AML-193 (cell line): ENCODE measurements at places on chromosomes 3 and 15.

- no peak for DNase-seq
These were observed 208.6 kb downstream of the GAP43 start for GRCh38 chr3:115831864-115832263.

- DNase-seq = no peak
These were observed 58.5 kb downstream of the ST6GAL1 start for GRCh38 chr3:186988806-186989205.

GRCh38 chr15:35306361-35306981, 221.4 kb upstream of the NANOGP8 start:
- no peak for DNase-seq

- no peak for DNase-seq
These were observed 83.8 kb downstream of the PRICKLE2 start for GRCh38 chr3:64141476-64141875.

DNA sequence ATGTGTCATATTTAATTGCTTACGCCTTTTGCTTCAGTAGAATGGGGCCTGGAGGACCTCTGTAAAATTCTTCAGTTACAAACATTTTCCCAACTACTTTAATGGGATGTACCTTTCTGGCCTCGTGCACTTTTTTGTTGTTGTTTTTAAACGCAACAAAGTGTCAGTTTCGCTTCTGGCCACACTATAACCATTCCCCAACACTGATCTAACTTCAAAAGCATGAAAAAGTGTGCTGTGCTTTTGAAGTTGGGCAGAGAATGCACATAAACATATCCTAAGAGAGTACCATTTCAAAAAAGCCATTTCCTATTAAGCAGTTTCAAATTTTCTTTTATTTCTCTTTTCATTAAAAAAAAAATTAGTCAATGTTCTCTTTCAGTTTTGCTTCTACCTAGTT, 435.8 kb downstream of the CNTN6 start:
- DNase-seq = no peak

GRCh38 chr15:85840079-85840801, 45.5 kb upstream of the KLHL25 start:
- peak; percentile 68 for DNase-seq

DNA sequence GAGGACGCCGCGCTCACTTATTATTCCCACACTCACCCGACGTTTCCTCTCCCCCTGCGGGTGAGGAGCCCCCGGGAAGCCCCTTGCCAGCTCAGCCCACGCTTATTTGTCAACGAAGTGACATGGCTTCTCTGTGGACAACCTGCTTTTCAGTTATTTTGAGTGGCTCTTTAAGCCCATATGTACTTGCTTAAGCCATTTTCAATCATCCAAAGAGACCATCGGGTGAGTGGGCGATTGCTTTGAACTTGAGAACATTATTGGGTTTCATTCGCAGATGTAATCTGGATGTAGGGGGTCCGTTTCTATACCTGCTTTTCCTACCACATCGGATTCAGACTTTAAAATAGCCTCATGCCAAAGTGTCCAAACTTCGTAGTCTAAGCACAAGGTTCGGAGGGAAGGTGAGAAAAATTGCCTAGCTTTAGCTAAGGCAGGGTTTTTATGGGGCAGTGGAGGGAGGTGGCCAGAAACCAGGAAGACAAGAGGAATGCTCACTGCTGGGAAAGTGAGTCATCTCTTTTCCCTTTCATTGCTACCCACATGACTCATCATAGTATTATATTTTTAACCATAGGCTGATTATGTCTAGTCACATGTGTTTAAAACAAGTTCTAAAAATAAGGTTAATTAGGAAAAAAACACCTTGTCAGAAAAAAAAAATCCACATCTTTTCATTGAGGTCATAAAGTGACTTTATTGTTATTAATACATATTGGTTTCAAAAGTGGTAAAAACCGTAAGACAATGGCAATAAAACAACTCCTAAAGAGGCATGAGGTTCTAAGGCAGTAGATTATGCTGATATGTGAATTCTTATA, 773.1 kb upstream of the NR2F2 start:
- DNase-seq = no peak

DNA sequence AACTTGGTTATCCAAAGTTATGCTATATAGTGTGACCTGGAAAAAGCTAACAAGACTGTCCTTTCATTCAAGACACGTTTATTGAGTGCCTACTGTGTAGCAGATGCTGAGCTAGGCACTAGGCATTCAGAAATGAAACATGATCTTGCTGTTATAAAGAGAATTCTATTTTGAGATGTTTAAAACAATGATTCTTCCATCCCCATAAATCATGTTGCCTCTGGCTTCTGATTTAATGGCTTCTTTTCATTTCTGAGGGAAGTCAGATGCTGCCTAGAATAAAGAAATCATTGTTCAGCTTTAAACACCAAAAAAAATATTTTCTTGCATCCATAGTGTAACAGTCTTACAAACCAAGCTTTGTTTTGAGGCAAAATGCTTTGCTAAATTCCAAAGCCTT, 620.9 kb upstream of the UBE2E2 start:
- no peak for DNase-seq

DNA sequence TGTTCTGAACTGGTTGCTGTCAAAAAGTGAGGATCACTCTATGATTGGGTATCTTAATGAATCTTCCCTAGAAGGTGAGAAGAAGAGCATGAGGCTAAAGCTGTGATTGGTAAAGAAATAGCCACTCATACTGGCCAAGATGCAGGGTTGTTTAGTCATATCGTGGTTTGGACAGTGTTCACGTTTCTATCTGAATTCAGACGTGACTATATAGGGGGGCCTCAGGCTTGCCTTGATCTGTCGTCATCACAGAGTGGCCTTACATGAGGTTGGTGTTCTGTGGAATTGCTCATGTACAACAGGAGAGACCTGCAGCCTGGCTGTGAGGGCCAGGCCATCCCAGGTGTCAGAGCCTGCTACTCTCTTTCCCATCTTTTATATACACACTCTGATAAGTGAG, 12.4 kb downstream of the RTP2 start:
- DNase-seq = no peak

DNA sequence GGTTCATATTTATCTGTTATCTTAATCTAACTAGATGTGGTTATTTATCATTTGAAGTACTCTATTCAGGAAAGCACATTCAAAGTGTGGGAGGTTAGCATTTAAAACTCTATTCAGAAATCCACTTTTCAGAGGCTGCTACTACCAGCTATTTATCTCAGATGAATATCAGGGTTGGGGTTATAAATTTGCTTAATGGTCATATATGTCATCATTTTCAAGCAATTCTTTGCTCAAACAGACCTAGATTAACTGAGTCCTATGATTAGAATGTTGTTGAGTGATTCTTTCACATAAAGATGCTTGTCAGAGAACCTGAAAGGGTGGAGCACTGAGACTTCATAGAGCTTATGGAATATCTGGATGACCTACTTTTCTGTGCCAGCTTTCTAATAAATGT, 436.9 kb upstream of the TGFBR2 start:
- no peak for DNase-seq

- no peak for DNase-seq
These were observed 309.2 kb downstream of the PDCD6IP start for GRCh38 chr3:34107669-34108068.

- DNase-seq = no peak
These were observed 358.3 kb upstream of the CBLB start for GRCh38 chr3:106227068-106227467.

DNA sequence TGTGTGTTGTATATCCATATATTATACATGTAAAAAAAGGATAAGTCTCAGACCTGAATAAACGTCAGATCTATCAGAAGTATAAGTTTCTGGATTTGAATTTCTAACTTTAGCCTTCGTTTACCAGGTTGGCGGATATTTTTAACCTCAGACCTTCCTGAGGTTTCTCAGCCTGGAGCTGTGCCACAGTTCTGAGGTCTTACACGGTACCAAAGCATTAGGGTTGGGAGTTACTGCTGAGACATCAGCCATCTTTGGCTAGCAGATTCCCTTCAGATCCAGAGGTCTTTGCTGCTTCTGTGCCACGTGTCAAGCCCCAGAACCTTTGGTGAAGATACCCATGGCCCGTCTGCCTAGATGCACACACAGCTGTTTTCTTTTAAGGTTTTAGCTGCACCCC, 84.7 kb downstream of the PPP2R3A start:
- no peak for DNase-seq

DNA sequence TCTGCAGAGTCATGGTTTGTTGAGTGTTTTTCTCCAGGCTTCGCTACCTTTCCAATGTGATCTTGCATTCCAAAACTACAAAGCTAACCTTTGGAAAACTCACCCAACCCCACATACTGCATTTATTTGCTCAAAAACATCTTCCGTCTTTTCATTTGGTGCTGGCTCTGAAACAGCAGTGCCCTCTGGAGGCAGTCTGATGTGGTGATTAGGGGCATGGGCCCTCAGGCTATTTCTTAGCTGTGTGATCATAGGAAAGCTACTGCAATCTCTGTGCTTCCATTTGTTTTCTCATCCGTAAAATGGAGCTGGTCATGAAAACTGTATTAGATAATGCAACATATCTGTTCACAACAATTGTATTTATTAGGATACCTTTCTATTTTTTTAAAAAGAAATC, 47.0 kb downstream of the MTHFS start:
- peak; percentile 36 for DNase-seq

DNA sequence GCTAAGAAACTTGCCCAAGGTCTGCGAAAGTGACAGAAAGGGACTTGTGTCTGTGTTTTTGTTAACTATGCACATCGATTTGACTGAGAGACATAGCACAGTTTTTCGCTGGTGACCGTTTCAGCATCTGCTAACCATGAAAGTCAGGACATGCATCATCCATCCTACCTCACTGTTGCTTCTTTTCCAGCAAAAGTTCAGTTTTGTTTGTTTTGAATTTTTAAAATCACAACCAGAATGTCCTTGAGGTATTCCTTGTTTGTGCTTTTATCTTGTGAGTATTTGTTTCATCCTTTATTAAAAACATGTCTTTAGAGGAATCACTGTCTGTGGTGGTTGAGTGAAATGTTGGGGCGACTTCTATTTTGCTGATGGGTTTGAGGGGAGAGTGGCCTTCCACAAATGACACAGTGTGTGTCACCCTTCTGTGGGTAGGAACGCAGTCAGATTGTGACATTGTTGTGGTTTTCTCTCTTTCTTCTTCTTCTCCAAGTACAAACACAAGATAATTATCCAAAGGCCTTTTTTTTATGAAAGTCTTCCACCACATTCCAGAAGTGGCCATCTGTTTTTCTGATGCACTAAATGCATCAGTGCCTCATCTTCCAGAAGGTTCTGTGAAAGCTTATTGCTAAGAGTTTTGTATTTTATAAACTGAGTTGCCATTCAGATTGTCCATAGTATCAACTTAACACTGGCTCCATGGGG, 214.4 kb upstream of the NR2E3 start:
- no peak for DNase-seq

DNA sequence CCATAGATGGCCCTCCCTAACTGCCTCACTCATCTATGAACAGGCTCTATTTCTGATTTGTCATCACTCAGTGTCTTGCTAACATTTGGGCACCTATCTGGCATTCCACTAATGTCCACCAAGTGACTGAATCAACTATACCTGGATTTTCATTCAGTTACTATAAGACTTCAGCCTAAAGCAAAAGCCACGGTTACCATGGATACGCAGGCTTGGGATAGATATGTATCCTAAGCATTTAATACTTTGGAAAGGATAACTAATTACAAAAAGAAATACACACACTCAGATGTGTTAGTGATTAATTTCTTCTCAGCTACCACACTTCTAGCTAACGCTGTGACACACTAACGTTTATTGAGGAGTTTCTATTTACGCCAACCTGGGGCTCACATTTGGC, 899.5 kb upstream of the CFAP20DC start:
- DNase-seq = no peak

DNA sequence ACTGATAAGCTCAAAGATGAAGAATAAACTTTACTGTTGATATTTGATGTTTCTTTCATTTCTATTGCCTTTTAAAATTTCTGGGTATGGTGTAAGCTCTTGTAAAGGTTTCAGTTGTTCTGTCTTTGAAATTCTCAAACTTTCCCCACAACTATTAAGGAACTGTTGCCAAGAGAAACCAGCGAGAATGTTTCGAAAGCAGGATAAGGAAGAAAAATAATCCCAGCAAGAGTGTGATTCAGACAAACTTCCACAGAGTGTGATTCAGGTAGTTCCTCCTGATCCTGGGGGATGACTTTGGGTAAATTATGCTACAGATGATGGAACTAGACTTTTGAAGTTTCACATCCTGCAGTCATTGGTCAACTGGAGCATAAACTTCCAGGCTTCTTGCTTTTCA, 632.0 kb downstream of the NSUN3 start:
- DNase-seq = no peak

DNA sequence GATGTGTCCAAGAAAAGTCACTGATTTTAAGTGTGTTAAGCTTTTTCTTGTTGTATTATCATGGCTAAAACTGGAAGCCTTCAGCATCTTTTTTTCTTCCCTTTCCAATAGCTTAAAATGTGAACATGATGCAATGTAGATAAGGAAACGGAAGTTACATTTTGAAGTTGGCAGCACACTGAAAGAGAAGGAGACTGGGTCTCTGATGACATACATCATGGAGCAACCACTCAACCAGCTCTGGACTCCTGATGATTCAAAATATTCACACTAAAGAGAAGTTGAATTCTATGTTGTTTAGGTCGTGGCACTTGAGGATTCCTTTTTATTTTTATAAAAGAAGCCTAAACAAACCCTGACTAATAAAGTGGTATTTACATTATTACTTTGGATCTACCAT, 488.3 kb upstream of the ALCAM start:
- DNase-seq = peak; percentile 62

- no peak for DNase-seq
These were observed 680.6 kb upstream of the NECTIN3 start for GRCh38 chr3:110391042-110391441.

DNA sequence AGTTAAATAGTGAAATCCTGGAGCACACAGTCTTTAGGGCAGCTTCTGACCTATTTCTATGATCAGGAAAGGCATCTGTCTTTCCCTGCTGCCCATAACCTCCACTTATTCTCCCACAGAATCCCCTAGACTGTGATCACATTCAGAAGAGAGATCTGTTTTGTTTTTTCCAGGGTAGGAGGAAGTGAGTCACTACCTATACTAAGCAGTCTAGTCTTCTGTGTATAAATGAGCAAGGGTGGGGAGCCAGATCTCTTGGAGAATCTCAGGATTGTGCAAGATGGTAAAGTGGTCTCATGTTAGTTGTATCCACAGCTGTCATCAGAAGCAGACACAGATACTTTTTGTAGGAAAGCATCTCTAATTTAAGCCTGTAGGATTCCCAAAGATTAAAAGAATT, 11.8 kb upstream of the FBXO22 start:
- DNase-seq = no peak

- DNase-seq = peak; percentile 60
These were observed 34.8 kb downstream of the COMMD2 start for GRCh38 chr3:149717391-149718056.

DNA sequence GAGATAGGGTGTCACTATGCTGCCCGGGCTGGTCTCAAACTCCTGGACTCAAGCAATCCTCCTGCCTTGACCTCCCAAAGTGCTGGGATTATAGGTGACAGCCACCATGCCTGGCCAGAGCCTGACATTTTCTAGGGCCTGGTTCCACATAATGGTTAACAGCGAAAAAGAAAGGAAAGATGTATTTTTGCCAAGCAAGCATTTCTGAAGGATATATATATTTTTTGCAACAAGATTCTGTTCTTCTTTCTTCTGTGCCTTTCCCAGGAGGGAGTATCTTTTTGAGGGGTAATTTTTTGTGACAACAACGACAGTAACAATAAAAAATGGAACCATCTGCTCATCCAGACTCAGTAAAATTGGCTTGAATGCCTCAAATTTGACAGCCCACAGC, 8.3 kb upstream of the DNAJA4 start:
- DNase-seq = no peak

- DNase-seq = no peak
These were observed 383.4 kb upstream of the ARRDC4 start for GRCh38 chr15:97576929-97577645.
